ENCODE measurements at places on chromosomes 16 and 17.

DNA sequence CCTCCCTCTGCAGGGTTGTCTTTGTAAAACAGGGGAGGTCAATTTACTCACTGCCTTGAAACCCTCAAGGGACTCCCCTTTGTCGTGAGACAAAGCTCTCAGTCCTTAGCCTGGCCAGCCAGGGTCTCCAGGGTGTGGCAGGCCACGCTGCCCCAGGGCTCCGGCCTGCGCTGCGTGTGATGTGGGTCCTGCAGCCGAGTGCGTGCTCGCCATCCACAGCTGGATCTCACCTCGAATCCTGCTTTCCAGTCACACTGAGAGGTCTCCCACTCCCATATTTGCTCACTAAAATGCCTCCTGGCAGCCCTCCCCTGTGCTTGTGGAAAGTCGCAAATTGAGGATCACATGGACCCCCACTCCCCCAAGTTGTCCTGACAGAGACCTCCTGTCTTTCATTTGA is 10.0 kb upstream of the CLEC18C start:
- DNase-seq, result no peak

- no peak for DNase-seq
Observed at GRCh38 chr17:44005527-44006271, 1.3 kb downstream of the NAGS start.

GRCh38 chr17:27542841-27543463 is 86.7 kb downstream of the KSR1 start:
- no peak for DNase-seq

GRCh38 chr17:27849474-27850185 is 43.5 kb downstream of the LYRM9 start:
- DNase-seq, result no peak

DNA sequence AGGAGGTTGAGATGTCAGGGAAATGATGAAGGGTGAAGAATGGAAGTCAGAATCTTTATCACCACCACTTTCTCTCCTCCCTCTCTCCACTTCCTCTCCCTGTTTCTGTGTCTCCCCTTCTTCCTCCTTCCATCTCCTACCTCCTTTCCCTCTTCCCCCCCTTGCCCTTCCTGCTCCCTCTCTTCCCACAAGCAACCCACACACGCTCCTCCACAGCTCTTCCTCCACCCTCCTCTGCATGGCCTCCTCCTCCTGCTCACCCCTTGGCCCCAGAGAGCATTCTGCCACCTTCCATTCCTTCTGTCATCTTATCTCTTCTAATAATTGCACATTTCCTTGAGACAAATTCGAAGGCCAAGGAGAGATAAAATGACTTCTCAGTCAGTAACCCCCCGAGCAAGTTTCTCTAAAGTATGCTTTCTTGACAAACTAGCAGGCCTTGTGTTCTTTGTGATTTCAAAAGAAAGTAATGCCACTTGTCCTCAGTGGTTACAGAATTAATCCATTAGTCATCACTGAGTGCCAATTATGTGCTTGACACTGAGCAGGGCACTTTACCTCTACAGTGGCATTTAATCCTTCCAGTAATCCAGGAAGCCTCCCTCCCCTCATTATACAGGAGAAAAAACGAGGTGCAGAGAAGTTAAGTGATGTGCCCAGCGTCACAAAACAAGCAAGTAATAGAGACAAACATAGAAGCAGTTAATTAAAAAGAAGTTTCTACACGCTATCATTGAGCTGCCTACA is 72.3 kb upstream of the CCL1 start:
- DNase-seq, result no peak

DNA sequence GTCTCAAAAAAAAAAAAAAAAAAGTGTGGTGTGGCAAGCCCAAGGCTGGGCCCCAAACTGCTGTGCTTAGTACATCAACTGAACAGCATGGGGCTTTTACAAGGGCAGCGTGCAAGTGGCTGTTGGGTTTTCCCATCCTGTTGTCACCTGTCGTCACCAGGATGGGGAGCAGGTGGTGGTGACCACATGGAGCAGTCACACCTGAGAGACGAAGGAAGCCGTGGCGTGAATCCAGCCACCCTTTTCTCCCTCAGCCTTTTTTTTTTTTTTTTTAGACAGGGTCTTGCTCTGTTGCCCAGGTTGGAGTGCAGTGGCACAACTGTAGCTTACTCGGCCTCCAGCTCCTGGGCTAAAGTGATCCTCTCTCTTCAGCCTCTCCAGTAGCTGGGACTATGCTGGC is 4.1 kb upstream of the MRPL58 start:
- DNase-seq, result no peak

GRCh38 chr17:18990331-18990730 is 14.2 kb downstream of the FAM83G start:
- no peak for DNase-seq

GRCh38 chr16:21645261-21645721 is 7.1 kb downstream of the IGSF6 start:
- DNase-seq, result no peak

GRCh38 chr17:35086931-35087573 is 23.5 kb upstream of the RFFL start:
- no peak for DNase-seq

DNA sequence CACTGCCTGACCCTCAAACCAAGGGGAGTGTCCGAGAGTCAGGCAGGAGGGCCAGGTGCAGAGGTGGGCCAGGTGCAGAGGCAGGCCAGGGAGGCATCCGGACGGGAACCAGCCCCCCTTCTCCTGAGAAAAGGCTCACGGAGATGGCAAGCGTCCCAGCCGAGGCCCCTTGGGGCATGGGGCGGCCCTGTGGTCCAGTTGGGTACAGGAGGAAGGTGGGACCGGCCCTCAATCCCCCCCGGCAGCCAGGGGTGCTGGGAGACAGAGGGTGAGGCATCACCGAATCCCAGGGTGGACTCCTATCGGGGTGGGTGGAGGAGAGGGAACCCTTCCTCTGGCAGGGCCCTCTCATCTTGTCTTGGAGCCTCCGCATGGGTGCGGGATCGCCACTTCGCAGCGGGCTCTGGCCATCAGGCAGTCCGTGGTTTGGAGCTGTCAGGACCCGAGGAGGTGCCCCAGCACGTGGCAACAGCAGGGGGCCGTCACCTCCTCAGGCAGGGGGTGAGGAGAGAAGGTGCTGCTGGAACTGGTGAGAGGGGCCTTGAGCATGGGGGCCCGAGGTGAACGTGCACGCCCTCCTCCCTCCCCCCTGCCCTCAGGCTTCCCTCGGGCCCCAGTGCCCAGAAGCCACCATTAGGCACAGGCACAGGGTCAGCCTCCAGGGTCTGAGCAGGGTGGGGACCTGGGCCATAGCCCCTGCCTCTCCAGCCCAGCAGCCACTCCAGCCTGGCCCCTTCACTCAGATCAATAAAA is 38.7 kb upstream of the SLC38A10 start:
- no peak for DNase-seq

DNA sequence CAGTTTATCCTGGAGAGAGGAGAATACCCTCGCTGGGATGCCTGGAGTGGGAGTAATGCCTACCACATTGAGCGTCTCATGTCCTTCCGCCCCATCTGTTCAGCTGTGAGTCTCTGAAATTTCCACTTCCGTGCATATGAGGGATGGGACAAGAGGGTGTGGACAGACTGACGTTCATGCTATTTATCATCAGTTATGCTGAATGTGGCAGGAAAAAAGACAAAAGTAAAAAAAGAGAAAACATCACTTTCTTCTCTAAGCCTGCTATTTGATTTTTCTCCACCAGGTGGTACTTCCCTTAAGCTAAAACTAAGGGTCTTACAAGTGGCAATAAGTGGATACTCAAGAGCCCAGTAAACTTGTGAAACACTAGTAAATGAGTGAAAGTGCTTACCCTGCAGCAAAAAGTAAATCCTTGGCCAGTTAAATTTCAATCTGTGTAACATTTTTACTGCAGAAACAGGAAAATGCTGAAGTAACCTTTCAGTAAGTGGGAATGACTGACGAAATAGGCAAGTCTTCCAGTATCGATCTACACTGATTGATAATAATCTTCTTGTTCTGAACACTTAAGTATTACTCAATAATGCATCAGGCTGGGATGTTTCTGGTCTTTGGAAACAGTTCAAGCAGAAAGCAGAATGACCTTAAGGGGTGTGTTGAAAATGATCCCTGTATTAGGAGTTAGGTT is 5.6 kb downstream of the CRYBA1 start:
- DNase-seq, result no peak

DNA sequence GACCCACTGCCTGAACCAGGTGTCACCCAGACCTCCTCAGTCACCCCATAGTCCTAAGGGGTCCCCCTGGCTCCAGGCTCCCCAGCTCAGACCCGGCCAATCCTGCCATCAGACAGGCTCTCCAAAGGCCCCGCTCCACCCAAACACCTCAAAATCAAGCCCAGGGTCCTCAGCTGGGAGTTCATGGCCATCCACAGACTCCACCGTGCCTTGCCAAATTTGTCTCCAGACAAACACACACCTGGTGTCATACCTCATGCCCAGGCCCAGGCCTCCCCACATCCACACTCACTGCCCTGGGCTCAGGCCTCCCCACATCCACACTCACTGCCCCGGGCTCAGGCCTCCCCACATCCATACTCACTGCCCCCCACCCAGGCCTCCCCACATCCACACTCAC is 12.5 kb downstream of the RPH3AL start:
- DNase-seq, result no peak

DNA sequence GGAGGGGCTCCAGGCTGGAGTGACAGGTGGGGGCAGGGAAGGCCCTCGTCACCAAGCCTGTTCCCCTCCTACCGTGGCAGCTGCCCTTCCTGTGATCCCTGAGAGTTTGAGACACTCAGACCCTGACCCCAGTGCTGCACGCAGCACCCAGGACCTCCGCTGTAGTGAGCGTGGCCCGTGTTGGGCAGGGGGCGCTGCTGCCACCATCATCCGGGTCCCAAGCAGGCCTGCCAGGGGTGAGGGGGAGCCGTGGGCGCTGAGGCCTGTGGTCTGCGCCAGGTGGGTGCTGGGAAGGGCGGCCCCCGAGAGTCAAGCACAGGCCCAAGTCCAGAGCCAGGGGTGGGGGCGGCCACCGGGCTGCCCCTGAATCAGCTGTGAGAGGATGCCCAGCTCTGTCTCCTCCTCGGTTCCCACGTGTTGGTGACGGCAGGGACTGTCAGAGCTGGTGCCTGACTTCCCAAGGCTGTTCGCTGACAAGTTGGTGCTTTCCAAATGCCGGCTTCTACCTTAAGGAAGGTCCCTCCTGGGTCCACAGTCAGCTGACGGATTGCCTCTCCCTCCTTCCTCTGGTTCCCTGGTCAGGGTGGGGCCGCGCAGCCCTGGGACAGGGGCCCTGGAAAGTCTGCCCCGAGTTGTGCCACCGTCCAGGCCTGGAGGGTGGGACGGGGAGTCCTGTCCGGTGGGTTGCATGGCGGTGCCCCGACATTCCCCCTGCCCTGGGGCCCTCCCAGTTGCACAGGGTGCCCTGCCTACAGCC is 31.1 kb downstream of the TPSG1 start:
- no peak for DNase-seq

GRCh38 chr17:76845541-76846017 is 22.6 kb upstream of the MGAT5B start:
- no peak for DNase-seq

- no peak for DNase-seq
Observed at GRCh38 chr17:5424909-5425308, 4.9 kb downstream of the RPAIN start.

GRCh38 chr17:13306310-13306962 is 288.6 kb upstream of the ELAC2 start:
- DNase-seq, result peak; percentile 39

DNA sequence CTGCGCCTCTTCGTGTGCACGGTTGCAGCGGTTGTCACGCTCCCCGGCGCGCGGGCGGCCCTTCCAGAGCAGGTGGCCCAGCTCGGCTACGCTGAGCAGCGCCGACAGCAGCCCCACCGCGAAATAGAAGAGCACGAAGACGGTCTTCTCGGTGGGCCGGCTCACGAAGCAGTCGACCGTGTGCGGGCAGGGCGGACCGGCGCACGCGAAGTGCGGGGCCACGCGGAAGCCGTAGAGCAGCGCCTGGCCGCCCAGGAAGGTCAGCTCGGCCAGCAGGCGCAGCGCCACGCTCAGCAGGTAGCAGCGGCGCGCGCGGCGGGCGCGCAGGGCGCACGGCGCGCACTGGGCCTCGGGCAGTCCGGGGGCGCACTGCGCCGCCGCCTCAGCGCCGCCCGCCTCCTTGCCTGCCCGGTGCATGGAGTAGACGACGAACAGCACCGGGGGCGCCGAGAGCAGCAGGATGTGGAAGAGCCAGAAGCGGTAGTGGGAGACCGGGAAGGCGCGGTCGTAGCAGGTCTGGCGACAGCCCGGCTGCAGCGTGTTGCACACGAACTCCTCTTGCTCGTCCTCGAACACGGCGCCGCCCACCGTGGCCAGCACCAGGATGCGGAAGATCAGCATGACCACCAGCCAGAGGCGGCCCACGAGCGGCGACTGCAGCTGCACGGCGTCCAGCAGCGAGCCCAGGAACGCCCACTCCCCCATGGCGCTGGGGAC is 1.3 kb downstream of the GJD3 start:
- DNase-seq, result peak; percentile 24
